ENCODE measurements at places on chromosomes 3 and 15.

GRCh38 chr15:80875568-80876347, 96.6 kb downstream of the CEMIP start:
- no peak for DNase-seq

DNA sequence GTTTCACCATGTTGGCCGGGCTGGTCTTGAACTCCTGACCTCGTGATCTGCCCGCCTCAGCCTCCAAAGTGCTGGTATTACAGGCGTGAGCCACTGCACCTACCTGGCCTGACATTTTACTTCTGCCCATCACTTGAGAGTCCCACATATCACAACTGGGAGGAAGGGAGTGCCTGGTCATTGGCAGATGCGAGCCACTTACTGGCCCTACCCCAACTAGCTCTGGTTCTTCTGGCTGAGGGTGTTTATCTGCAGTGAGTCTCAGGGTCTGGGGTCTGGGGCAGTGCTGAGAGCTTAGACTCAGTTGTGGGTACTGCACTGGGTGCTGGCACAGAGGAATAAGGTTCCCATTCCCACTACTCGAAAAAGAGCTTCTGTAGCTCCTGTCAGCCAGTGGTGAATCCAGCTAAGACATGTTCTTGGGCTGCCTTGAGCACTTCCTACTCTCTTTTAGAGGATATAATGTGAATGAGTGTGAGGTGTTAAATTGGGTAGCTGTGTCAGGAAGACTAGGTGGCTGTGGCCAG, 30.2 kb downstream of the DAG1 start:
- no peak for DNase-seq

- no peak for DNase-seq
Observed at GRCh38 chr3:170470063-170471016, 51.7 kb downstream of the CLDN11 start.

DNA sequence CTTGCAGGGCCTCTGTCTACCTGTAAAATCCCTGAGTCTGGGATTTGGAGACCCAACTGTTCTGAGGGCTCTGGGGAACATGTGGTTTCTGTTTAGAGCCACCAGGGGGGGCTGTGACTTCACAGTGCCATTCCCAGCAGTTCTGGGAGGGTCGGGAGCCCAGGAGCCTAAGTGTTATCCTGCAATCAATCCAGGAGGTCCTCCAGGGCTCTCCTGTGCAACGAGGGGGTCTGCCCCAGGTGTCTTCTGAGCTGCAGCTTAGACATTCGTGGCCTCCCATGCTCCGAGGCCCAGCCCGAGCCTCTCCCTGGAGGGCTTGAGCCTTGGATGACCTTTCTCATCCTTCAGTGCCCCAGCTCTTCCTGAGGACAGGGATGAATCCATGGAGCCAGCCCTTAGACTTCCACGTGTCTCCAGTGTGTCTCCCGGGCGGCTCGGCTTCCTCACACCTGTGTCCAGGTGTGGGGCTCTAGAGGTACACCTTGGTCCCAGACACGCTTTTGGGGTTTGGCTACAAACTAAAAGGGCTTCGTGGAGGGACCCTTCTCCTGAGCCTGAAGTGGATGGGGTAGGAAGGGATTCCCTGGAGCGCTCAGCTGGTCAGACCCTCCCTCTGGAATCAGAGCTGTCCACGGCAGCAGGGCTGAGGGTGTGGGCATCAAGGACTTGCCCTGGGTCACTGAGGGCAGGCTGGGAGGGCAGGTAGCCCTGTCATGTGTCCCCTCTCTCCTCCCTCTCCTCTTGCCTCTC, 20.3 kb upstream of the ABTB1 start:
- no peak for DNase-seq

- no peak for DNase-seq
Observed at GRCh38 chr3:64890466-64890865, 202.7 kb upstream of the ADAMTS9 start.
